ENCODE measurements at places on chromosomes 5 and 9. TPM values are rescaled to one million over a fixed set of nuclear protein-coding genes. Genes with fewer than 3 reads are reported as not detected.

Gene TSLP
- total RNA-seq = 0.09 TPM

Gene NME5
- total RNA-seq = 1.2 TPM

DNA sequence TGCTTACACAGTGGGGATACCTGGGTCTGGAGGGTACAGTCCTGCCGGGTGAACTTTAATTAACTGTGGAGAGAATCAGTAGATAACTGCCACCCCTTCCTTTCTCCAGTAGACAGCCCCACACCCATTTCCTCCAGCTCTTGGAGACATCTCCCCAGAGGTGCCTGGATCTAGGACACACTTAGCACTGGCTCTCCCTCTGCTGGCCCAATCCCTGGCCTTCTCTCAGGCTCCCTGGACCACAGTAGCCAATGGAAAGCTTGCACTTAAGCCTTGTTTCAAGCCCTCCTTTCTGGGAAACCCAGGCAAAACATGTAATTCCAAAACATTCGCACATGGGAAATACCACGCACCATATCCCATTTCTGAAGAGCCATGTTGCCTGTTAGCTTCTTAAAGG, 169.2 kb upstream of the GAS1 start:
- DNase-seq = no peak

Gene KLHL3
- 5.8 TPM for total RNA-seq

DNA sequence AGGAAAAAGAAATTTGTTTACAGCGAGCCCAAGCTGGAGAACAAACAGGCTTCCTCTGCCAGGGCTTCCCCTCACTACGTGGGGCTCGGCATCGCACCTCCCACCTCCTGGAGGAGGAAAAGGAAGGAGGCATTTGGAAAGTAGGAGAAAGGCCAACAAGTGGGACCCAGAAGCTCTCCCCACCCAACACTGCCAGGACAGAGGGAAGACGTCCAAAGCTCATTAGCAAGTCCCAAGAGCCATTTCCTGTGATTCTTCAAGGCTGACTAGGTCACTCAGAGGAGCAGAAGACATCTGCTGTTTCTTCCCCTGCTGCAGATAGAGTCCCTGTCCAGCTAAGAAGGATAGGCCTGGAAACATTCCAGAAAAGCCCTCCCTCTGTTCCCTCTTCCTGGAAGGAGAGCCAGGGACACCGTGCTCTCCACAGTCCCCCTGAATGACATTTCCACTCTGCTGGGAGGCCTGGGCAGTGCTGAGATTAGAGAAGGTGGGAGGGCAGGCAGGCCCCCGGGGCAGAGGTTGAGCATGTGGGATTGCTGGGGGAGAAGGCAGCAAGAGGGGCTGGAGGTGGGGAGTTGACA, 57.0 kb upstream of the NEURL1B start:
- DNase-seq = no peak

DNA sequence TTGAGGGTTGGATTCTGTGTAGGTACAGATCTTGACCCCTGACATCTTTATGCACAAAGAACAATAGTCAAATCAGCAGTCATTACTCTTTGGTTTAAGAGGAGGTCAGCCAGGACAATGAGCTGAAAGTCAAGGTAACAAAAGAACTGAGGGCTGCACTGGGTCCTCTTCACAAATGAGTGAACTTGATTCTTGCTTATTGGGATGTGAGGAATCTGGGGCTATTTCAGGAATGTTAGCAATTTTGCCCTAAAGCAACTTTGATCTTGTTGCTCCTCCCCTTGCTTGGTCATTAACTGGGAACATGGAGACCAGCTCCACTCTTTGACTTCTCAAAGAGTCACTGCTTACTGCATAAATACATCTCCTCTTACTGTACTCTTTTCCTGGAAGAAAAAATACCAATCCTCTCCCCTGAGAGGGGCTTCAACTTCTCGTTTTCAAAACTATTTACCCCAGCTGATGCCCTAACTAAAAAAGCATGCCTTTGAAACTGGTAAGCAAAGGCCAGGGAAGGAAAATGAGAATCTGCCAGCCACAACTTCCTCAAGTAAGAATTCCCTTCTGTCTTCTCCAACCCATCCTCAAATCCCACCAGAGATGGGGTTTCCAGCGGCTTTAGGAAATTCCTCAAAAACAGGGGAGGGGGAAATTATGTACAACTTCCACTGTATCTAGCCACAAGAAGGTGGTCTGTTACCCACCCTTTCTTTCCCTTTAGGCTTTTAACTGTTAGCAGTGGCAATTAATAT, 368.3 kb downstream of the ENC1 start:
- no peak for DNase-seq

DNA sequence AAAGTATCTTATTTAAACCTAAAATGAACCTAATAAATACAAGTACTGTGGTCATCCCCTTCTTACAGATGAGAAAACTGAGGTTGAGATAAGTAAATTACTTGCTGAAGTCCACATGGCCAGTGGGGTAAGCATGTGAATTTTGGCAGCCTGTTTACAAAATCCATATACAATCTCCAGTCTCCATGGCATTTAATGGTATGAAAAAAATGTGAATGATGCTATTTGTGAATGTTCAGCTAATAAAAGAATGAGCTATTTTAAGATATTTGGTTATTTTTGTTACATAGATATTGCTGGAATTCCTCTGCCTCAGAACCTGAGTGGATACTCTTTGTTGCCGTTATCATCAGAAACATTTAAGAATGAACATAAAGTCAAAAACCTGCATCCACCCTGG, 19.3 kb upstream of the GPR150 start:
- no peak for DNase-seq

DNA sequence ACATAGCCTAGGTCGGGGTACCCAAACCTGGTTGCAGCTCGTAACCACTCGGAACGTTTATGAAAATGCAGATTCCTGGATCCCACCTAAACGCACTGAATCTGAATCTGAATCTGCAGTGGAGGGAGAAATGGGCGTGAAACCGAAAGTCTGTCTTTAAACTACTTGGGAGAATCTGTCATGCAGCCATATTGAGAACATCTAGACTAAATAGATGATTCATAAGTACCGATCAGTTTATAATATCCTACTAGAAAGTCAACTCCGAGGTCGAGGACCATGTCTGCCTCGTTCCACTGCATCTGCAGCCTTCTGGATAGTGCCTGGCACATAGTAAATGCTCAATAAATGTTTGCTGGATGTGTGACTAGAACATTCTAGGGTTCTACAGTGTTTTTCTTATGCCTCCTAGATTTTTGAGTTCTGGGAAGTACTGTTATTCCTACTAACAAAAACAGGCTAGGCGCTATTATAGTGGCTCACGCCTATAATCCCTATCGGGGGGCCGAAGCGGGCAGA, 632 bp downstream of the COQ4 start:
- DNase-seq = no peak

GRCh38 chr5:121366515-121366914, 485.2 kb upstream of the FTMT start:
- DNase-seq = no peak

Gene LRRC19
- not detected for total RNA-seq

- DNase-seq = no peak
Observed at GRCh38 chr5:95920822-95921221, 40.8 kb downstream of the ELL2 start.

Gene GLRA1
- not detected for total RNA-seq

DNA sequence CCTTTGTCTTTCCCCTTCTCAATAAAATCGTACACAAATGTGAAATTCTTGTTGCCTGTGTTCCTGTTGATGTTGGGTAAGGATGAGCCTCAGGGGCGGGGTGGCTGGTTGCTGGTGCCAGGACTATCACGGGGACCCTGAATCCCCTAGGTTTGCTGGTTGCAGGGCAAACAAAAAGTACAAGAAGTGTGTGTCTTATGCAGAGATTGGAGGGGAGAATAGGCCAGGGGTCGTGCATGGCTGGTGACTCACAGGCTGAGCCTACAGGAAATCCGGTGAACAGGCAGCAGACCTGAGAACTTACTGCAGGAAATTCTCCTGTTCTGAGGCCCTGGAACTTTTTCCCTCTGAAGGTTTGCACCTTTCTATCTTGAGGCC, 5.5 kb downstream of the ANXA2R start:
- peak; percentile 55 for DNase-seq

Gene TXNDC8
- total RNA-seq = not detected

Gene PAIP2
- 108 TPM for total RNA-seq

Gene CD274
- 21.7 TPM for total RNA-seq

- DNase-seq = no peak
Observed at GRCh38 chr9:129335464-129336129, 157.5 kb upstream of the IER5L start.

DNA sequence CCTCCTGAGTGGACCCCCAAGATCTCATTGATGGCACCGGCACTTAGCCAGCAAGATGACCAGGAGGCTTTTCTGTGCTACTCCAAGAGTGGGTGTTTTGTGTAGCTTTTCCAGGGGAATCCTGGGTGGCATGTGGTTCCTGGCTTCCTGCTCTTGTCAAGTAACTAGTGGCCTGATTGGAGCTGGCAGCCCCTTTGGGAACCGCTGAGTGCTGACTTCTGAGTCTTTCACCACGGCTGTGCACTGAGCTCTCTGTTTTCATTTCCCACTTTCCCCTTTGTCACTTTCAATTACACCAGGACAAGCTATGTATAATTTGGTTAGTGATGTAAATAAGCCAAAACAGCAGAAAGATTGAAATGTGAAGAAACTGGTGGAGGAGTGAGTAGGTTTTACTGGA, 255.4 kb downstream of the GOLPH3 start:
- no peak for DNase-seq

DNA sequence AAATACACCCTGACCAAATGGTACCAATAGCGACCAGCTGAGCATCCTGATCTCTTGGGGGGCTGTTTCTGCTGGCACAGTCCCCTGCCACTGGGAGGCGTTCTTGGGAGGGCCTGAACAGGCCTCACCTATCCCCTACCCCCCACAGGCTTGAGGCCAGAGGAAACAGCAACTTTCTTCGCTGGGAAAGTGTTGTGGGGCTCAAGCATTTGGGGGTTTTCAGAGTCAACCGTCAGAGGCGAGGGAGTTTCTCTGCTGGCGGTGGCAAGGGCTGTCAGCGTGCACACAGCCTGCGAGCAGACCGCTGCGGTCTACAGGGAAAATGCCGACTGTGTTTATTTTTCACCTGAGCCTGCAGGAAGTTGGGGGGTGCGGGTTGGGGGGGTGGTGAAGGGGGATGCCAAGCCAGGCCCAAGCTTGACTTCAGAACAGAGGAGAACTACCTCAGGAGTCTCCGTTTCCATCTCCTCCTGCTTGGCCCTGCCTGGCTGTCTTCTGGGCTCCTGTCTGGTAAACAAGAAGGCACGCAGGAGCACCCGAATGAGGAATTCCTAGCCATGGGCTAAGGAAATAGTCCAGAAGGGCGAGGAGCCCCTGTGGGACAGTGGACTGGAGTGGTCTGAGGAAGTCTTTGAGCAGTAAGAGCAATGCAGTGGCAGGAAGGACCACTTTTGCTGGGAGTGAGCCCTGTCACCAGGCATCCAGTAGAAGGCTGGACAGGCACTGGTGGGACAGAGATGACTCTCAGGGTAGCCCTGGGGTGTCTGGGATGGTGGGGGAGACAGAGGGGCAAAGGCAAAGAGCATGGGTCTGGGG, 18.1 kb downstream of the TCF7 start:
- no peak for DNase-seq

GRCh38 chr9:124828489-124829333, 24.5 kb upstream of the WDR38 start:
- no peak for DNase-seq

Gene GRIA1
- 0.14 TPM for total RNA-seq

GRCh38 chr9:89793551-89793950, 188.7 kb downstream of the GADD45G start:
- DNase-seq = no peak

Gene ADCY2
- total RNA-seq = 0.42 TPM

- no peak for DNase-seq
Observed at GRCh38 chr9:133484671-133485437, 6.0 kb upstream of the SLC2A6 start.

Gene ANKRD33B
- 6.8 TPM for total RNA-seq

DNA sequence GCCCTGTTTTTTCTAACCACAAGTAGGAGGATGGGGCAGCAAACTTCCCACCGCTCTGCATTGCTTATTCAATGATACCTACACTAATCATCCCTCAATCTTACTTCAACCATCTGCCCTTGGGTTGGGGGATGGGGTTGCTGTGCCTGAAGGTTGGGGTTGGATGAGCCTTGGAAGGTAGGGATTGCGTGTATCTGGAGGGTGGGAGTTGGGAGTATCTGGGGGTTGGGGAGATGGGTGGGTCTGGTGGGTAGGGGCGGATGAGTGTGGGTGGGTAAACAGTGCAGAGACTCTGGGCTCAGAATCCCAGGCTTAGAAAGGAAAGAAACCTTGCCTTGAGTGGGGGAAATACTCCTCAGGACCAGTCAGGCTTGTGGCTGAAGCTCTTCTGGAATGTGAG, 467.4 kb downstream of the DIRAS2 start:
- DNase-seq = no peak

GRCh38 chr9:89755821-89756220, 151.0 kb downstream of the GADD45G start:
- DNase-seq = no peak

DNA sequence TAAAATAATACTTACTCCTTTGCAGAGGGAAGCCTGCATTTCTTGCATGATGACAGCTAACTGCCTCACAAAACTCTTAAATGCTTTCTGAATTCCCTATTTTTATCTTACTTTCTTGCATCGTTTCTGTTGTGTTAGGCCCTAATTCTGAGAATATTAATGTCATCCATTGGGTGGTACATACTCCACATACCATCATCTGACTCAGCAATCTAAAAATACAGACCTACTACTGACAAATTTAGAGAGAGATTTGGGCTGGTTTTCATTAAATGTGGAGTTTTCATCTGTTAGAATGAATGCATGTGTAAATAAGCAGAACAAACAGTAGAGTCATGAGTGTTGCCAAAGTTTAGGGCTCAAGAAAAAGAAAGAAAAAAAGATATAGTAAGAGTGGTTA, 26.5 kb upstream of the KCNN2 start:
- no peak for DNase-seq

GRCh38 chr9:9286001-9286400, 1326.8 kb downstream of the PTPRD start:
- no peak for DNase-seq

GRCh38 chr5:118258223-118258622, 730.1 kb downstream of the DTWD2 start:
- DNase-seq = no peak

Gene NKD2
- 5.1 TPM for total RNA-seq

Gene PRKACG
- total RNA-seq = not detected

DNA sequence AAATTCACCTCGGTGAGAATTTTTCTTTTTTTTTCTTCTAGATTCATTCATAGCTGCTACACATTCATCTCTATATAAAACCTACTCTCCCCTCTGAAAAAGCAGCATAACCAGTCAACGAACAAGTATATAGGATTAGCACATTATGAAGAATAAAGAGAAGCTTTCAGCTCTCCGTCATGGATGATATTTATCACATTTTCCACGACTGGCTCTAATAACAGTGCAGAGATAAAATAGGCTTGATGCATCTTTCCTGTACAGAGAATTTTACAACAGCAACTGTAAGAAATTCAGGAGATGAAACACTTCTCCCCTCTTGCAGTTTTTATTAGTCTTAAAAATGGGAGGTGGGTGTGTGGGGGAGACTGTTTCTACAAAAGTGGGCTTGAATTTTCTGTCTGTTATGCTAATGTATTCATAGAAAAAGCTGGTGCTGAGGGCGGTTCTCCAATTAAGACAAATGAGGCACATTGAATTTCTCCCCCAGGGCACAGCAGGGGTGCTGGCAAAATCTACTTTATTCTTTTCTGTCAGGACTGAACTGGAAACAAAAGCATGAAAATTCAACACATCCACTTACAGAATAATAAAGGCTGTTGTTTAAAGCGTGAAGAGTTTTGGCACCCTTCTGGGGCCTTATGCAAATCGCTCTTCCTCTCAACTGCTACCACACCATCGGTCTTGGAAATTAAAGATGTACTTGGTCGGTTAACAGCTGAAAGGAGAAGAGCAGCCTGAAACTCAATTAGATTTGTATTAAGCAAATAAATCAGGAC, 233.9 kb upstream of the ZNF608 start:
- no peak for DNase-seq

Gene TRMT10B
- total RNA-seq = 3.6 TPM

GRCh38 chr5:112965733-112966306, 10.8 kb upstream of the DCP2 start:
- DNase-seq = no peak
